ENCODE measurements at places on chromosomes 2 and 18. TPM values are rescaled to one million over a fixed set of nuclear protein-coding genes. Genes with fewer than 3 reads are reported as not detected.

The MARCHF4 gene
- not detected for total RNA-seq

The PLB1 gene
- total RNA-seq = 2.5 TPM

The HOXD13 gene
- total RNA-seq = not detected

The UNC50 gene
- 37.1 TPM for total RNA-seq

DNA sequence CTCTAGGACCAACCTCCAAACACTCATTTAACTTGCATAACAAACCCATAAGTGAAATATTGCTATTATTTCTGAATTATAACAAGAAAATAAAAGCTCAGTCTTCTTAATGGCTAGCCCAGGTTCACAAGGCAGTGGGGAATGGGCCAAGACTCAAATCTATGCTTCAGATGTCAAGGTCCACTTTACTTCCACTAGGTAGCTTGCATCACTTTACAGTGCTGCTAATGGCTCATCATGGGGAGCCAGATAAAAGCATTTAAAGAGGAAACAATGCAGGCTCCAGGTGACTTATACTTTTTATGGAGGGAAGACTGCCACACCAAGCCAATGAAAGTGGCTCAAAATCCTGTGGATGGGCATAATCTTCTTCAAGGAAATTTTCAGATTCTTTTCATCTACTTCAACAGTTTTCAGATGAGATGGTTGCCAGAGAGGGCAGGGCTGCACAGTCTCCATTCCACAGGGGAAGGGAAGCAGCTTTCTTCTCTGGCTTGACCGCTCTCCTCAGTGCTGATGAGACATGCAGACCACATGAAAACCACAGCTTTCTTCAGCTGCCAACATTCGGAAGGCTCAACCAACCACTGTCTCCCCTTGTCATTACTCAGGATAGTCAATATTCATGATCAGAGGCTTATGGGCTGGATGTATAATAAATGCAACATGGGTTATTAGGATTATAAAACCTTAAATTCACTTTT, 361.9 kb upstream of the MEX3C start:
- H3K4me1 ChIP-seq = no peaks in the 10 kb centered on the region
- no peak overlapping the region for H3K4me3 ChIP-seq
- H3K27me3 ChIP-seq = no peaks in the 10 kb centered on the region
- no peak overlapping the region for H3K27ac ChIP-seq
- no peaks in the 10 kb centered on the region for H3K36me3 ChIP-seq

DNA sequence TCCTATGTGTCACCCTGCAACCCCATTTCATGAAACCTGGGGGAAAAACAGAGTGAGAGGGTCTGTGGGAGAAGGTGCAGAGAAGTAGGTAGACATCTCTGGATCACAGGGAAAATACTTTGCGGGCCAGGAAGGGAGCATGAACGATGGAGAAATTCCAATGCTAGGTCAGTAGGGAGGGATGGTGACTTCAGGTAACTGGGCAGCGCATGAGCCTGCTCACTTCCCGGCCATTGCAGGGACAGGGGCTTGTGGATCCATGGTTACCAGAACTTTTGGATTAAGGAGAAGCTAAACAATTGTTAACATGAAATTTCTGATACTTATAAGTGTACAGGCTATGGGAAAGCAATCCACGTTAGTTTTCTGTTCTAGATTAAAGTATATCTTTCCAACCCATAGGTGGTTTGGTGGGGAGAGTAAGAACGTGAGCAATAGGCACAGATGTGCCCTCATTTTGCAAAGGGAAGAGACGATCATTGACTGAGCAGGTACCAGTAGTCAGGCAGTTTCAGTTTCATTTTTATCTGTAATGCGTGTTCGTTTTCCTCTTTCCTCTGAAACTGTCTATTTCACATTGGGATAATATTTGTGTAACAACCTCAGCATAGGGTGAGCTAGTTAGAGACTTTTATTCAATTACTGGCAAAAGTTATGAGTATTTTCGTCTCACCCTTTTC, 65.0 kb downstream of the NYAP2 start:
- peak overlapping the region; percentile 39 for H3K4me3 ChIP-seq
- H3K4me1 ChIP-seq = no peaks in the 10 kb centered on the region
- H3K27me3 ChIP-seq = no peaks in the 10 kb centered on the region
- H3K27ac ChIP-seq = peak overlapping the region; percentile 48
- no peak for DNase-seq

- no peak overlapping the region for H3K4me3 ChIP-seq
- no peaks in the 10 kb centered on the region for H3K27me3 ChIP-seq
Observed at GRCh38 chr18:23837591-23837990, 148.3 kb downstream of the LAMA3 start.

GRCh38 chr2:6692819-6693218, 172.9 kb downstream of the CMPK2 start:
- H3K27me3 ChIP-seq = no peaks in the 10 kb centered on the region
- no peaks in the 10 kb centered on the region for H3K4me1 ChIP-seq
- no peaks in the 10 kb centered on the region for H3K36me3 ChIP-seq

DNA sequence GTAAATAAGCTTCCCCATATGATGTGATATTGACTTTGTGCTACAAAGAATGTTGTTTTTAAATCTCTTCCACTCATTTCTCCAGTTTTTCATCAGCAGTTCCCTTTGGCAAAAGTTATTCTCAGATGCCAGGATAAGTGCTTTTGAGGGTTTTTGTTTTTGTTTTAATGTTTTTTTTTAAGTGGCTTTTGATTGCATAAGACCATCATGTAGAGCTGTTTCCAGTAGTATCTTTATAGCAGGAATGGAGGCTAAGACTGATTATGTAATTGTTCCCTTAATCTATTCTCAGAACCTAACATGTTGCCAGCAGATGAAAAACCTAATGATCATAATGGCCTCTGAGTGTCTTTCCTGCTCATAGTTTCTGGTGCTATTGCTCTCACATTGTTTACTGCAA, 77.9 kb downstream of the CABLES1 start:
- no peaks in the 10 kb centered on the region for H3K36me3 ChIP-seq
- peaks cover 10% of the 10 kb centered on the region for H3K27me3 ChIP-seq
- no peak for DNase-seq
- H3K27ac ChIP-seq = no peak overlapping the region

- H3K27me3 ChIP-seq = no peaks in the 10 kb centered on the region
- H3K36me3 ChIP-seq = peaks cover 5% of the 10 kb centered on the region
- H3K4me1 ChIP-seq = no peaks in the 10 kb centered on the region
- DNase-seq = no peak
- no peak overlapping the region for H3K4me3 ChIP-seq
Observed at GRCh38 chr2:221480821-221481220, 91.3 kb downstream of the EPHA4 start.

GRCh38 chr2:241568726-241569125, 10.2 kb downstream of the BOK start:
- no peak overlapping the region for H3K27ac ChIP-seq
- DNase-seq = no peak
- H3K36me3 ChIP-seq = no peaks in the 10 kb centered on the region
- no peak overlapping the region for H3K4me3 ChIP-seq

DNA sequence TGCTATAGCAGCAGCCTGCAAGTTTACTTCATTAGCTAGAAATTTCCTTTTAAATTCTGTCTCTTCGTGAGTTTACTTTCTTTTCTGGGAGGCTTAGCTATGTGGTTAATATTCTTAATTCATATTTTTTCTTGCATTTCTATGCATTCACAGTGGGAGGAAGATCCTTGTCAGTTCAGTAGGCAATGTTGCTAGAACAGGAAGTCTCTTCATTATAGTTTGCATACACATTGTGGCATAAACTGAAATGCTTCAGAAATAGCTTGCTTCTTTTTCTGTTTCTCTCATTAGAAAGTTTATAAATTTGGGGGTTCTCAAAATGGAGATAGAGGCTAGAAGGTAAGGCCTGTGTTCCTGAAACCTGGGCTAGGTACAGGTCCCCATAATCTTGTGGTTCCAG, 8.1 kb upstream of the ARHGAP15 start:
- peaks cover 12% of the 10 kb centered on the region for H3K4me1 ChIP-seq
- H3K36me3 ChIP-seq = no peaks in the 10 kb centered on the region
- H3K27ac ChIP-seq = no peak overlapping the region
- no peak for DNase-seq
- H3K27me3 ChIP-seq = no peaks in the 10 kb centered on the region

- H3K27me3 ChIP-seq = no peaks in the 10 kb centered on the region
- H3K4me3 ChIP-seq = peak overlapping the region; percentile 72
- no peak for DNase-seq
- peak overlapping the region; percentile 52 for H3K27ac ChIP-seq
Observed at GRCh38 chr2:219228041-219228910, 1.2 kb downstream of the ATG9A start.

DNA sequence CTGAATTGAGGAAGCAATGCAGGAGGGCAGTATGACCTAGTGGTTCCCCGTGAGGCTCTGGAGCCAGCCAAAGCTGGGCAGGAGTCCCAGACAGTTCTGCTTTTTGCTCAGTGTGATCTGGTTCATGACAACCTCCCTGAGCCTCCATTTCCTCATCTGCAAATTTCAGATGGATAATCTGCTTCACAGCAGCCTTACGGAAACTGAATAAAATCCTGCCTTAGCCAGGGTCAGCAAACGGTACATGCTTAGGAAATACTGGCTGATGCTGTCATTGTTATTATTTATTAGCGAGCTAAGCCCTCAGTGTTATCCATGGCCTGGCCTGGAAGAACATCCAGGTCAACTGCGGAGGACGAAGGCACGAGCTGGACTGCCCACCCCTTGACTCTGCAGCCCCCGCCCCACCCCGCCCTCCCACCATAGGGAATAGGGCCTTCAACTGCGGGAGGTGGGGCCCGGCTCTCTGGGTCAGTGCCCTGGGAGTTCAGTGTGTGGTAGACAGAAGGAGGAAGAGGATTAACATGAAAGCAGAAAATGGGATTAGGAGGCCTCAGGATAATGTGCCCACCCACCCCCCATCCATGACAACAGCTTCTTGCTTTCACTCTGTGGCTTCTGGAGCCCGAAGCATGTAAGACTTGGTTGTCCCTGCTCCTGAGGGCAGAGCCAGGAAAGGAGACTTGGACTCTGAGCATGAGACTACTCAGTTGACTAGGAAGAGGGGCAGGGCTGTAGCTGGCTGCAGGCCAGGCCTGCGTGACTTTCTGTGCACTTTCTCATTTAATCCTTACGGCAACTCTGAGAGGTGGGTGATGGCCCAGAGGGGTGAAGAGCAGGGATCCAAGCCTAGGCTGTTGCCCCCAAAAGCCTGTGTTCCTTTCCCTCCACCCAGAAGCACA, 13.1 kb downstream of the PKDCC start:
- peaks cover 27% of the 10 kb centered on the region for H3K27me3 ChIP-seq
- no peak overlapping the region for H3K4me3 ChIP-seq
- no peak for DNase-seq
- no peaks in the 10 kb centered on the region for H3K4me1 ChIP-seq

GRCh38 chr2:215811409-215812345, 201.7 kb downstream of the MREG start:
- no peaks in the 10 kb centered on the region for H3K27me3 ChIP-seq
- H3K4me3 ChIP-seq = no peak overlapping the region
- peaks cover 10% of the 10 kb centered on the region for H3K4me1 ChIP-seq
- H3K27ac ChIP-seq = no peak overlapping the region

GRCh38 chr2:11722292-11723060, 24.0 kb upstream of the LPIN1 start:
- no peaks in the 10 kb centered on the region for H3K4me1 ChIP-seq
- H3K27me3 ChIP-seq = peaks cover 20% of the 10 kb centered on the region
- H3K36me3 ChIP-seq = no peaks in the 10 kb centered on the region
- no peak overlapping the region for H3K27ac ChIP-seq

- no peak for DNase-seq
- H3K4me1 ChIP-seq = no peaks in the 10 kb centered on the region
- no peaks in the 10 kb centered on the region for H3K36me3 ChIP-seq
- H3K27ac ChIP-seq = no peak overlapping the region
- no peaks in the 10 kb centered on the region for H3K27me3 ChIP-seq
Observed at GRCh38 chr2:63675026-63675425, 86.3 kb downstream of the MDH1 start.

DNA sequence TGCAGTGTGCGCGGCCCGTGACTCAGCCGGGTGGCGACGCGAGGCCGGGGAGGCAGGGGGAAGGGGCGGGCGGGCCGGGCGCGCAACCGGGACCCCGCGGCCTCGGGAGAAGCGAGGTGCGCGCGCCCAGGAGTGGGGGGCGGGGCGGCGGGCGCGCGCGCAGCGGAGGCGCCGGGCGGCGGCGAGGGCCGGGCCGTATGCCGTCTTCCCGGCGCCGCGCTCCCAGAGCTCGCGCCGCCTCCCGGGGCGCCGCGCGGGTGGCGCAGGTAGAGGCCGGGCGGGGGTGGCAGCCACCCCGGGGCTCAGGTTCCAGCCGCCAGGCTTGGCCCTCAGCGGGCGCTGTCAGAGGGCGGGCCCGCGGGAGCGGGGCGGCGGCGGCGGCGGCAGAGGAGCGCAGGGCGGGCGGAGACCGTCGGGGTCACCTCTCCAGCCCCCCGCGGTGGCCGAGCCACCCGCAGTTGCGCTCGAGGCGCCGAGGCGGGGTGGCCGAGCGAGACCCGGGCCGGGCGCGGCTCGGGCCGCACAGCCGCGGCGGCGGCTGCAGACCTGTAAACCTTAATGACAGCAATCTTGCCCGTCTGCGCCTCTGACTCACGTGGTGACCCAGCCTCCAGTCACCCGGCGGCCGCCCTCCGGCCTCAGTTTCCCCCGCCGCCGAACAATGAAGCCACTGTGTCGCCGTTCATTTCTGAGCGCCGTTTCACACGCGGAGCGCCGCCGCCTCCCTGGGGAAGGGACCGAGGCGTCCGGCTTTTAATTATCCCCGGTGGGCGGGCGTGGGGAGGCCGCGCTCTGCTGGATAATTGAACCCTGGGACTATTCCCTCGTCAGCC, 25.3 kb upstream of the SMAD7 start:
- no peaks in the 10 kb centered on the region for H3K27me3 ChIP-seq
- no peaks in the 10 kb centered on the region for H3K36me3 ChIP-seq
- no peak overlapping the region for H3K27ac ChIP-seq
- peak overlapping the region; percentile 48 for H3K4me3 ChIP-seq
- DNase-seq = peak; percentile 26

DNA sequence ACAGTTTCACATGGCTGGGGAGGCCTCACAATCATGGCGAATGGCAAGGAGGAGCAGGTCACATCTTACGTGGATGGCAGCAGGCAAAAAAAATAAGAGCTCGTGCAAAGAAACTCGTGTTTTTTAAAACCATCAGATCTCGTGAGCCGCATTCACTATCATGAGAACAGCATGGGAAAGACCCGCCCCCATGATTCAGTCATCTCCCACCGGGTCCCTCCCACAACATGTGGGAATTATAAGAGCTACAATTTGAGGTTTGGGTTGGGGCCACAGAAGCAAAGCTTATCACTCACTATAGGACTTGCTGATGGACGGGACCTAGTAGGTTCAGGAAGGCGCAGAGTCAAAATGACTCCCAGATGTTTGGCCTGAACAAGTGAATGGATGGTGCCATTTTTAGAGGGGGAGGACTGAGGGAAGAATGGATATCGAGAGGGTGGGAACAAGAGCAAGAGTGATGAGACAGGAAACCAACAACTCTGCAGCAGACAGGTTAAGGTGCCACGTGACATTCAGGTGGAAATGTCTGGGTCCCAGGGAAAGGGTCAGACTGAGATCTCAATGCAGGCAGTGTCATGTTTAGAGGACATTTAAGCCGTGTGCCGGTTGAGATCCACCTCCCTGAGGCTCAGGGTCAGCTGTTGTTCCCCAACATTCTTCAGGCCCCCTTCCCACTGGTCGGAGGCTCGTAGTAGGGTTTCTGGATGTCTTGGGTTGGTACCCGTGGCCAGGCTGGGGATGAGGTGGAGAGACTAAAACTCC, 85.7 kb downstream of the MYCN start:
- no peaks in the 10 kb centered on the region for H3K27me3 ChIP-seq
- H3K27ac ChIP-seq = no peak overlapping the region
- no peaks in the 10 kb centered on the region for H3K4me1 ChIP-seq
- H3K36me3 ChIP-seq = no peaks in the 10 kb centered on the region

GRCh38 chr2:65487404-65487803, 55.0 kb upstream of the SPRED2 start:
- peaks cover 17% of the 10 kb centered on the region for H3K27me3 ChIP-seq
- H3K4me1 ChIP-seq = no peaks in the 10 kb centered on the region
- H3K36me3 ChIP-seq = no peaks in the 10 kb centered on the region
- no peak for DNase-seq
